Left kidney (tissue), 8 donors: ENCODE measurements at places on chromosomes 7 and 10. TPM values are rescaled to one million over a fixed set of nuclear protein-coding genes. Genes with fewer than 3 reads are reported as not detected.
A peak's percentile ranks its signal among the peaks of the same experiment; 100 is the strongest.

The PIK3CG gene
- polyA plus RNA-seq: 2.7 TPM

The SPAM1 gene
- polyA plus RNA-seq: 0.10 TPM

The ACBD7 gene
- polyA plus RNA-seq: 8.9 TPM

The NFE2L3 gene
- polyA plus RNA-seq: 49.2 TPM

The ASAH2 gene
- polyA plus RNA-seq: 6.8 TPM

The HHEX gene
- 7.6 TPM for polyA plus RNA-seq

The EPDR1 gene
- 20.2 TPM for polyA plus RNA-seq

The SPAG6 gene
- 1.3 TPM for polyA plus RNA-seq

The DNAJC30 gene
- 9.5 TPM for polyA plus RNA-seq

The FAM131B gene
- 2.1 TPM for polyA plus RNA-seq

The GPR146 gene
- 2.5 TPM for polyA plus RNA-seq

The CALCR gene
- 1.0 TPM for polyA plus RNA-seq

The RAPGEF5 gene
- 37.6 TPM for polyA plus RNA-seq

The SOSTDC1 gene
- 47.8 TPM for polyA plus RNA-seq

- no peak for DNase-seq
These were observed 4.2 kb downstream of the ZNF488 start for GRCh38 chr10:47379901-47380300.

- DNase-seq: peak; percentile 68
These were observed 85.3 kb upstream of the UNC5B start for GRCh38 chr10:71127104-71127503.

- DNase-seq: no peak
These were observed 101.2 kb upstream of the KLF6 start for GRCh38 chr10:3886191-3886590.

DNA sequence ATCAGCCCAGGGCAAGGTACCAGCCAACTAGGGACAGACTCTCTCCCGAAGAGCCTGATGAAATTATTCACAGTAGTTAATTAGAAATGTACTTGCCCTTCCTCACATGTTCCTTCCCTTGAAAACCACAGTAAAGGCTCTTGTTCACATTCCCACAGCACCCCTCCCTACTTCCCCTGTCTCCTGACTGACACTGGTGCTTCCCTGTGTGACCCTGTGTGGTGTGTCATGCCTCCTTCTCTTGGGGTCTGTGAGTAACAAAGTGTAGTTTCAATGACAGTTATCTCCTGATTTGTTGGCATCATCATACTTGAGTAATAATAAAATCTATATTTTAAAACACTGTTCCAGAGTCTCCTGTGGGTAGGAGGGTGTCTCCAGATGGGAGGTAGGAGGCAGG is 209.7 kb downstream of the ABCA13 start:
- DNase-seq: no peak

DNA sequence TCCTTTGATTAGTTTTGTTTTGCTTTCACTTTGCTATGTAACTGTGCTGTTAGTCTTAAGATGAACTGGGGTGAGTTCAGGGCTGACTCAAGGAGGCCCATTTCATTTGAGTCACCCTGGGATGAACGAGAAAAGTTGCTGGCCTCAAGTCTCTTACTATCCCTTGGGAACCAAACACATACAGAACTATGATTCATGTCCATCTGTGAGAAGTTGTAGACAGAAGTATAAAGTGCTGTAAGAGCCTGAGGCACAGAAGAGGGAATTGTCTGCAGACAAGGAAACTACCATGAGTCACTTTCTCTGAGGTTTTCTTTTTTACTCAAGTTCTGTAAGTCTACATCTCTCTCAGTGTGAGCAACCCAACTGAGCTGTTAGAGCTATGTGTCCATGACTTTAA is 179.8 kb upstream of the CSTF2T start:
- no peak for DNase-seq

DNA sequence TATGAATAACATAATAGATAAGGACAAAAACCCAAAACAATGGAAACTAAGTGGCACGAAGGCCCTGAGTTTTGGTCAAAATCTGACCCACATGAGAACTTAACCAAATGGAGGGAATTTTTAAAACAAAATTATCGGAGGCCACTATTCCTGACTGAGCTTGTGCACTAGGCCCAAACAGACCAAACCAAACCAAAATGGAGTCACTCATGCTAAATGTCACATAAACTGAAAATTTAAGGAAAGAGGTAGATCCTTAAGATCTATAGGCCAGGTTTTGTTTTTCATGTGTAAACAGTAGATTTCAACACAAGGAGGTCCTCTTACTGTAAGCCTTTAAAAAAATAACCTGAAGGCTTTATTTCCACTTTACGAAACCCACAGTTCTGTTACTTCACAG is 3.8 kb upstream of the ZNF92 start:
- no peak for DNase-seq

DNA sequence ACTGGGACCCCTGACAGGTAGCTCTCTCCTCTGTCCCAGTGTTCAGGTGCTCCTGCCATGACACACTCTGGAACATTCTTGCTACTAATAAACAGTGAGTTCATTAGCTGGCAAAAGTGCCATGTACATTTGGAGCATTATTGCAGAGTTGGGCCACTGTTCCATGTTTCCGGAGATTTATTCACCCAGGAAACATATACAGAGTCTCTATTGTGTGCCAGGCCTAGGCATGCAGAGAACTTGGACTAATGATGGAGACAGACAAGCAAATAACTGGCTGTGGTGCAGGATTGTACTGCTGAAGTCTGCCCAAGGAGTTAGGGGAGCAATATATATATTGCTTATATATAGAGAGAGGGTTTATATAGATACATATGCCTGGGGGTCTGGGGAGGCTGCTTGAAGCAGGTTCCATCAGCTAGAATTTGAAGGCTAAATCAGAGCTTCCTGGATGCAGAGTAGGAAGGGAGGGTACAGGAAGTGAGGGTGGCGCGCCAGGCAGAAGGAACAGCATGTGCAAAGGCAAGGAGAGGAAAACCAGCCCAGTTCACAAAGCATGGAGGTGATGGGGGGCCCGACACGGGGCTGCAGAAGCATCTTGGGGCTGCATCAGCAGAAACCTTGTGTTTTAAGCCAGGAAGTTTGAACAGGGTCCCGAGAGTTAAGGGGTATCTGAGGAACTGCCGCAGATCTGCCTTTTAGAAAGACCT is 22.7 kb upstream of the EEPD1 start:
- DNase-seq: no peak

DNA sequence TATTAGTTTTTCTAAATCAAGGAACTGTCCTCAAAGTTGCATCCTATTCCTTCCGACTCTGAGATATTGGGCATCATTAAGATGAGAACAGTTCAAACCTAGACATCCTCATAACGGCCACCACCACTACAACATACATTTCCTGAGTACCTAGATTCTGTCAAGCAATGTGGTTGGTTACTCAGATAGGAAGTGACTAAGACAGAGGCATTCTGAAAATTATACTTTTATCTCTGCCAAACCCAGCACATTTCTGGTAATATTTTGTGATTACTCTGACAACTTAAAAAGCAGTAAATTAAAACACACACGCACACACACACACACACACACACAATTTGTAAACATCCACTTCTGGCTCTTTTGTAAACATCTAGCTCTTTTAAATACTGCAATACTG is 291.2 kb upstream of the MEOX2 start:
- DNase-seq: no peak

DNA sequence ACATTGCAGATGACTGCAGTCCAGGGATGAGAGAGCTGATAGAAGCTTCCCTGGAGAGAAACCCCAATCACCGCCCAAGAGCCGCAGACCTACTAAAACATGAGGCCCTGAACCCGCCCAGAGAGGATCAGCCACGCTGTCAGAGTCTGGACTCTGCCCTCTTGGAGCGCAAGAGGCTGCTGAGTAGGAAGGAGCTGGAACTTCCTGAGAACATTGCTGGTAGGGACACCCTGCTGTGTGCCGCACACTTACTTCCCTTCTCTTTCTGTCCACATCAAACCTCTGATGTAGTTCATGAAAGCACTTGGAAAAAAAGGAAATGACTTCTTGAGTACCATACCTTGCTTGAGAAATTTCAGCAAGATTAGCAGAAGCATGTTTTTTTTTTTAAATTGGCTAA is 25.3 kb downstream of the MAP3K8 start:
- DNase-seq: no peak

GRCh38 chr10:17626656-17627055 is 9.5 kb upstream of the HACD1 start:
- no peak for DNase-seq

GRCh38 chr10:119680050-119680449 is 28.9 kb downstream of the BAG3 start:
- no peak for DNase-seq

GRCh38 chr7:149851449-149851848 is 13.3 kb downstream of the ZNF862 start:
- DNase-seq: no peak

- DNase-seq: no peak
These were observed 65.7 kb upstream of the FAM204A start for GRCh38 chr10:118407777-118408176.

DNA sequence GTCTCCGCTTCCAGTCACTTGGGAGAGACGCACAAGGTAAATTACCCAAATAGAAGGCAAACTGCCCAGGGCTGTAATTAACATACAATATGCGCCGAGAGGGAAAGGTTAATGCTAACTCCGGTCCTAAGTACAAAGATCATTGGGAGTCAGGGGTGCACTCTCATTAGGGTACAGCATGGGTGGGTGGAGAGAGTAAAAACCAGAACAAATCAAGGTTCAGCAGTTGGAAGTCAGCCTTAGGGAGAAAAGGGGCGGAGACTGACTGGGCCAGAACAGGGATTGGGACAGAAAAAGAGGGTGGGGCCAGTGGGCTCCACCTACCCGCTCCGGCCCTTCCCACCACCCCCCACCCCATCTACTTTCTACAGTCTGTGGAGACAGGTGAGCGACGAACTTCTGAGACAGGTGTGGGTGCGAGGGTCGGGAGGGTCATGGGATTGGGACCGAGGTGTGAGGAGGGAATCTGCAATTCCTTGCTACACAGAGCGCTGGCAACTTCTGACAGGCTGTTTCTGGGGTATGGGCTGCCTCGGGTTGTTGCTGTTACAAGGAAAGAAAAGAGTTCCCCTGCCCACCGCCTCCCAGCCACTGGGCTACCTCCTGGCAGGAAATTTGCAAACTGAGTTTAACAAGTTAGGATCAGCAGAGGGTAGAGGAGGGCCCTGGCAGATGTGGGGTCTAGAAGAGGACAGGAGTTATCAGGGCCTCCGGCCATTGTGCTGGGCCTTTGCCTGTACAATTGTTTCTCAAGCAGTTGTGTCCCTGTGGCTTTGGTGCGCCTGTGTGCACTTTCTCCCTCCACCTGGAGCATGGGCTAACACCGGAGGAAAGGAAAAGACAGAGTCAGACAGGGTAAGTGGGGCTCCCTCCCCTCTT is at the start of gene TMEM139:
TSS of gene TMEM139 (plus strand) at position 368 of the 879 bp plus-strand sequence. CDS start 1,000 bp downstream, outside the sequence.
- DNase-seq: peak; percentile 55

GRCh38 chr7:43444711-43445578 is 138.0 kb upstream of the STK17A start:
- DNase-seq: no peak

DNA sequence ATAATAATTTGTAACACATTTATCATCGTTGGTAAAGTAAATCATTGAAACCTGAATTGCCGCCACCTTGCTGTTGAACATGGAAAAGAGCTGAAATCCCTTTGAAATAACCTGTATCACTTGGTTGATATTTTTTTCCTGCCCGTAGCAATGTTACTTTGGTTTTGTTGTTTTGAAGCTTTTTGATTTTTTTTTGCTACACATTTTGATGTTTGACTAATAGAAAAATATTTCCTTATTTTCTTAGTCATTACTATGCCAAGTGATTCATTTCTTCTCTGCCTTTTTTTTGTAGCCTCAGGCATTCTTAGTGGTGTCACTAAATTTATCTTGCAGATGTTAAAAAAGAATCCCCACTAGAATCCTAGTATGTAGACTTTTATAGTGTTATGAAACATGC is 235.1 kb upstream of the MEOX2 start:
- no peak for DNase-seq

GRCh38 chr7:2201686-2202360 is 30.9 kb downstream of the MAD1L1 start:
- DNase-seq: no peak

- DNase-seq: no peak
These were observed 22.4 kb downstream of the GALNTL5 start for GRCh38 chr7:151978616-151979015.

DNA sequence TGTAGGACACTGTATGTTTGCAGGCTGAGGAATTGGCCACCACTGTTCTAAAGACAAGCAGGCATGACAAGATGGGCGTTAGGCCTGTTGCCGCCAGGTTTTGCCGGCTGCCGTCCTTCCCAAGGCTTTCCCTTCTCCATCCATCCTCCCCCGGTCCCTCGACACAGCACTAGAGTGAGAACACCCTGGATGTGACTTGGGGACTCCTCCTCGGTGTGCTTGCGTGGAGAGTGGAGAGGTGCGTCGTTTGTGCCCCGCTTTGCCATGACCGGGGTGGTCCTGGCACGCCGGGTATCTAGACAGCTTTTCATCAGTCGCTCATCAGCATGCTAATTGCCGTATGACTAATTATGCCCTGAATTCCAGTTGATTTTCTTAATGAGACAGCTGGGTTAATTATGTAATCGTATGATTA is 206.6 kb upstream of the SH2B2 start:
- no peak for DNase-seq

DNA sequence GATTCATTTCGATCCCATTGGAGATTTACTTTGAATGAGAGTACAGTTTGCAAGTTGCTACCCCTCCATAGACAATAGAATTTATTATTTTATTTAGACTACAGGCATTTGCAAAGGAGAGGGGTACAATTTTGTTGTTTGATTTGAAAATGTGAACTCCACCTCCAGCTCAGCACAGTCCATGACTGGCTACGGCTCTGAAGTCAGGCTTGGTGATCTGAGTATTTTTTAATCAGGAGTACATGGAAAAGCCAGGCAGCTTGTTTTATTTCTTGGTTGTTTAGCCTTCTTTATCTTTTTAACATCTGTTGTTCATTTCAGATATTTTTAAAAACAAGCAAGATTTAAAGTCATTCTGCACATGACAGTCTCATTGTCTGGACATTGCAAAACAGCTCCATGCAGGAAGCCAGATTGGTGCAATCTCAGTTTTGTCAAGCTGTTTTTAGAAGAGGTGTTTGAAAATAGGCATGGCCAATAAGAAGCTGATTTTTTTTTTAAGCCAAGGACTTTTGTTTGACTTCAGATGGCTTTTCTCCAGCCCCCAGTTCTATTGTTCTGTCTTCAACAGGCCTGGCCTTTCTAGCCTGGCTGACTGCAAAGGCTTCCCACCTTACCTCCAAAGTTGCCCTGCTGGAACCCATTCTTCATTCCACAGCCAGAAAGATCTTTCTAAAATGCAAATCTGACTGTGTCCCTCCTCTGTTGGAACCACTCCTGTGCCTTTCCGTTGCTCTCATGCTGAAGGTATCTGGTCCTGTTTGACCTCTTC is 12.2 kb downstream of the PLXDC2 start:
- DNase-seq: no peak

DNA sequence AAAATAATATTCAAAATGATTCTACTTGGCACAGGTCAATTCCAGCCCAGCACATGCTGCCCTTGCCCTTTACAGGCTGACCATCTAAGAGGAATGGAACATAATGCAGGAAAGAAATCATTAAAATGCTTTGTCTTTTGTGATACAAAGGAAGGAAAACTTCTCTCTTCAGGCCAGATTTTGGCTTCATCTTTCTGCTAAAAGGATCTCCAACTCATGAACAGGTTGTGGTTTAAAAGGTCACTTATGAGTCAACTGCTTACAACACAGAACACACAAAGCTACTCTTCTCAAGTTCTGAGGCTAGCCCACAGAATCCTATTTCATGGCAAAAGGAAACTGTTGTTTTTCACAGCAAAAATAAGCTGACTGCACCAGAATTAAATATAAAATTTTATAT is 197.1 kb downstream of the DOCK4 start:
- no peak for DNase-seq
